ENCODE measurements at places on chromosomes 2 and 18.

DNA sequence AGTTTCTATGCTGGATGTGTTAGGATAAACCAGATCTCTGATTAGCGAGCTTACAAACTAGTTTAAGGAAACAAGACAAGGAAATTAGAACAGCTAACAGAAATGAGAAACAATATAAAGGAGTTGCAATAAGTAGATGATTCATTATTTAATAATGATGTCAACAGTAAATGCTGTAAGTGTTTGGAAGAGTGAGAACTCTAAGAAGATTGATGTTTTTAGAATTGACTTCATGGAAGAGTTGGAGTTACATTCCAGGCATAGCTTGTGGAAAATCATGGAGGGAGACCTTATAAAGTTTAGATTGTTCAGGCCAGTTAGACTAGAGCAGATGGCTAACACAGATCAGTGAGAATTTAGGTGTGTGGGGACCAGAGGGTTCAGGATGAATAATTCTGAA lies 32.6 kb downstream of the PPP1R1C start:
- no peak for DNase-seq

DNA sequence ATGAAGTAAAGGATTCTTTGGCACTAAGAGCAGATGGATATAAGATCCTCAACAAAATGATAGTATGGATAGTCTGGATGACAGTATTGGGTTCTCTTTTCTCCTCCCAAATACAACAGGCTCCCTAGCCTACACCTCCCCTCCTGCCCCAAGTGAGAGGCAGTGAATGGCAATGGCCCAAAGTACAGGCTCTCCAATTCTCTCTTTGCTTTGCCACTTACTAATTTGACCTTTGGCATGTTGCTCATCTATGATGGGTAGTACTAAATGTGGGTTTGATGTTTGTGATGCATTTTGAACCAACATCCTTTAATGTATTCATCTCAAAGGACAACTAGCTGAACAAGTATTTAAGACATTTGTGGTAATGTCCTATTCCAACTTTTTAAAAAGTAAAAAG lies 65.9 kb downstream of the EIF5B start:
- no peak for DNase-seq

DNA sequence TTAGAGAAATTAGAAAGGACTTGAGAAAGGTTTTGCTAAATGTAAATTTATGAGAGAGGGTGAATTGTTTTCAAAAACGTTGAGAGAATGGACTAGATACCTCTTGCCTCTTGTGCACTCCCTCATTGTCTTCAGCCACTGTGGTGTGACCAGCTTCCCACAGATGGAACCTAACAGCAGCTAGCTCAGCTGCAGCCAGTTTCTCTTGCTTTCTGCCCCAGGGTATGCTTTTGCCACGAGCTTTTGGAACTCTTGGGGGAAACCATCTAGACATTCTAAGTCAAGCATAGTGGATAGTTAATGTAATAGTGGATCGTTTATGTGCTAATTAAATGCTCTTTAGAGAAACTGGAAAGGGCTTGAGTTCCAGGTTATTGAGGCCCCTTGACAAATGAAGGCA lies 288.2 kb downstream of the CTNNA2 start:
- no peak for DNase-seq

GRCh38 chr2:221034973-221035372 lies 537.1 kb downstream of the EPHA4 start:
- no peak for DNase-seq

GRCh38 chr2:216402751-216403150 lies 9.5 kb upstream of the SMARCAL1 start:
- DNase-seq: no peak

GRCh38 chr18:76754351-76754750 lies 68.0 kb upstream of the ZNF236 start:
- DNase-seq: no peak

- no peak for DNase-seq
Measured at GRCh38 chr2:225398372-225398771, 1.1 kb upstream of the NYAP2 start.

Data from NCI-H2107 (cell line).